Type B pancreatic cell (in vitro differentiated cells): ENCODE measurements at places on chromosomes 1 and 21.
A peak's percentile ranks its signal among the peaks of the same experiment; 100 is the strongest.

DNA sequence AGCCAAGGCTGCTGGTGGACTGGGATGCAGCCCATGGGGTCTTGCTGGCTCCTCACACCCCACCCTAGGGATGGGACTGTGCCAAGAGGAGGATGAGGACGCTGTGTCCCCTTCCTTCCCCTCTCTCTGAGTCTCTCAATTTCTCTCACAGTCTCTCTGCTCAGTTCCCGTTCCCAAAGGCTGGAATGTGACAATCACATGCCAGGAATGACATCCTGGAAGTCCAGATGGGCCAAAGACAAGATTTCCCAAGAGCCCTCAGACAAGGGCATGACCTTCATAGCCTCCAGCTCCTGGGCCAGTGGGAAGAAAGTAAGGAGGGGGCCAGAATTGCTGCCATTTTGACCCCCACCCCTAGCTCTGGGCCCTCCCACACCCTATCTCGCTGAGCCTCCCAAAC is 7.6 kb upstream of the CDCP2 start:
- no peaks in the 10 kb centered on the region for H3K36me3 ChIP-seq
- H3K4me3 ChIP-seq, result no peak overlapping the region
- no peak for DNase-seq

DNA sequence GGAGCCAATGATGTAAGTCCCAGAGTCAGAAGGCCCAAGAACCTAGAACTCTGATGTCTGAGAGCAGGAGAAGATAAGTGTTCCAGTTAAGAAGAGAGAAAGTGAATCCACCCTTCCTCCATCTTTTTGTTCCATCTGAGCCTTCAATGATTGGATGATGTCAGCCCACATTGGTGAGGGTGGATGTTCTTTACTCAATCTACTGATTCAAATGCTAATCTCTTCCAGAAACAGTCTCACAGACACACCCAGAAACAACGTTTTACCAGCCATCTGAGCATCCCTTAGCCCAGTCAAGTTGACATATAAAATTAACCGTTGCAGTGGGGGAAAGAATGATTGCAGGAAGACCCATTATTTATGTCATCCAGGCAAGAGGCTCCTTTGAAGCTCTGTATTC is 16.5 kb upstream of the RNF220 start:
- no peak for DNase-seq
- H3K27ac ChIP-seq, result no peak overlapping the region
- no peak overlapping the region for H3K4me3 ChIP-seq
- no peaks in the 10 kb centered on the region for H3K4me1 ChIP-seq

DNA sequence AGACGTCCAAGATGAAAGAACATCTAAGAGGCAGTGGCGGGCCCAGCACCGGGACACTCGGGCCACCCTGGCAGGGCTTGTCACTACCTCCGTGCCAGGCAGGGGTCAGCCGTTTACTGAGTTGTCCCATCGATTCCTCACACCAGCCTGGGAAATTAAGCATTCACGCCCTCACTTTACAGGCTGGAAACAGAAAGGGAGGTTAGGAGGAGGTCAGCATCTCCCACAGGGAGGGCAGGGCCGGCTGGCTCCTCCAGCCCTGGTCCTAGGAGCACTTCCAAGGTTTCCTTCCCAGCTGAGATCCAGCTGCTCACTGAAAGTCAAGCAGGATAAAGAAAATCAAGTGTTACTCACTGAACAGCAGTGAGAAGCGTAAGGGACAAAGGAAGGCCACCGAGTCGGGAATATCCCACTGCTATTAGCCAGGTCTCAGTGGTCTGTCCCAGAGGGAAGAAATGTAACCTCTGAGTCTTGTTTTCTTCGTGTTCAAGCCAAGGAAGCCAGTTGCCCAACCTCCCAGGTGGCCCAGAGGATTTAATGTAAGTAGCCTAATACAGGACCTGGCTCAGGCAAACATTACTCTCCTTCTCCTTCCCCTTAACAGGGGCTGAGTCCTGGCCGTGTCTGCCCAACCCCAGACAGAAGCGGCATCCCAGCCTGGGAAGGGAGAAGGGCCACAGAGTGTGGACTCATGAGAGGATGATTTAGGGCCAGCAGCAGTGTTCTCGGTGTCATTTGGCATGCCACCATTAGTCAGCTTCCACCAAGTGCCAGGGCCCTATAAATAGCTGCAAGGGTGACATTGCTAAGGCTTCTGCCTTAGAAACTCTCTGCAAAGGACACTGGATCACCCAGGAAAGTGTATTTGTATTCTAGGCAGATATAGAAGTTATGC is 203.1 kb upstream of the GALNT2 start:
- peaks cover 14% of the 10 kb centered on the region for H3K27me3 ChIP-seq
- H3K4me1 ChIP-seq, result peaks cover 22% of the 10 kb centered on the region

- H3K4me3 ChIP-seq, result no peak overlapping the region
- H3K4me1 ChIP-seq, result peaks cover 35% of the 10 kb centered on the region
- no peak for DNase-seq
- no peaks in the 10 kb centered on the region for H3K27me3 ChIP-seq
- peak overlapping the region; percentile 50 for H3K27ac ChIP-seq
Measured at GRCh38 chr1:109615879-109616278, 3.5 kb downstream of the GNAT2 start.

DNA sequence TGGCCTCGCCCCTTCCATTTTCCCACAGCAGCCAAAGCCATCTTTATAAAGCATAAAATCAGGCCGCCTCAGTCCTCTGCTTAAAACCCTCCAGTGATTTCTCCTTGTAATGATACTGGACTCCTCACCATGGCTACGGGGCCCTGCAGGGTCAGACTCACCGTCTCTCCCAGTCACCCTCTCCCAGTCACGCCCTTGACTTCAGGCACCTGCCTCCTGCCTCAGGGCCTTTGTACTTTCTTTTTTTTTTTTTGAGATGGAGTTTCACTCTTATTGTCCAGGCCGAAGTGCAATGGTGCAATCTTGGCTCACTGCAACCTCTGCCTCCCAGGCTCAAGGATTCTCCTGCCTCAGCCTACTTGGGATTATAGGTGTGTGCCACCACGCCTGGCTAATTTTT is 47.8 kb downstream of the PIK3CD start:
- peaks cover 7% of the 10 kb centered on the region for H3K4me1 ChIP-seq
- H3K27me3 ChIP-seq, result peaks cover 10% of the 10 kb centered on the region
- H3K4me3 ChIP-seq, result no peak overlapping the region
- H3K36me3 ChIP-seq, result no peaks in the 10 kb centered on the region

- peaks cover 3% of the 10 kb centered on the region for H3K4me1 ChIP-seq
- no peak overlapping the region for H3K4me3 ChIP-seq
- H3K36me3 ChIP-seq, result no peaks in the 10 kb centered on the region
Measured at GRCh38 chr1:227798078-227798802, 17.2 kb upstream of the PRSS38 start.

DNA sequence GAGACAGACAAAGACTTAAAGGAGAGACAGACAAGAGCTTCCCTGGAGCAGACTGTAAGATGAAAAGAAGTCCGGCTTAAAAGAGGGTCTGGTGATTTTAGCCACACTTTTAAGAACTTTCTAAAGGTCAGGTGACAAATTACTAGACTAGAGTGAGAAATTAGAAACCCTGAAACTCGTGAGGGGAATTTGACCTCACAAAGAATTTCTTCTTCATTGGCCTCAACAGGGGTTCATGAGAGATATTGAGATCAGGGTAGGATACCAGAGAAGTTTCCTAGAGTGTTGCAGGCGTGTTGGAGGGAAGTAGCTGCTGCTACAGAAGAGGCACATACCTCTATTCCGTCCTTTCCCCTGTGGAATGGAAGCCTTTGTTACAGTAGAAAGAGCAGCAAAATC is 884.4 kb downstream of the KCNT2 start:
- no peak for DNase-seq
- no peak overlapping the region for H3K27ac ChIP-seq
- H3K27me3 ChIP-seq, result no peaks in the 10 kb centered on the region
- no peaks in the 10 kb centered on the region for H3K36me3 ChIP-seq
- no peaks in the 10 kb centered on the region for H3K4me1 ChIP-seq

DNA sequence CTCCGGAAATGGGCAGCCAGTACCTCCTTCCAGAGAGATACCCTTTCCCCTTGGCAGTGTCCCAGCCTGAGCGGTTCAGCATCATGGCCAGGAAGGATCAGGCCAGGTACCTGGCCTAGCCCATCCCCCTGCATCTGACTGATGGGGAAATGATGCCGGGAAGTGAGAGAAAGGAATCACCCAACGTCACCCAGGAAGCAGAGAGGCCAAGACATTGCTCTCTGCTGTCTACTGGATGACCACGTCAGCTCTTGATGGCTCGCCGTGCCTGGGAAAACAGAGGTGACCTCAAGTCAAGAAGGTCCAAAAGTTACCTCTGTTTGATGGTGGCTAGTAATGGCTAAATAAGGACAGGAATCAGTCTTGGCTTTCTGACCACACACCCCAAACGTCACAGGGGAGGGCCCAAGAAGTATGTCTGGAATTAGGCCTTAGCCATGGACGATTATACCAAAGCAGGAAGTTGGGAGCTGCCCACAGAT is 79.0 kb downstream of the MRPL37 start:
- no peak overlapping the region for H3K4me3 ChIP-seq
- H3K27me3 ChIP-seq, result no peaks in the 10 kb centered on the region
- peaks cover 45% of the 10 kb centered on the region for H3K4me1 ChIP-seq
- no peak for DNase-seq

DNA sequence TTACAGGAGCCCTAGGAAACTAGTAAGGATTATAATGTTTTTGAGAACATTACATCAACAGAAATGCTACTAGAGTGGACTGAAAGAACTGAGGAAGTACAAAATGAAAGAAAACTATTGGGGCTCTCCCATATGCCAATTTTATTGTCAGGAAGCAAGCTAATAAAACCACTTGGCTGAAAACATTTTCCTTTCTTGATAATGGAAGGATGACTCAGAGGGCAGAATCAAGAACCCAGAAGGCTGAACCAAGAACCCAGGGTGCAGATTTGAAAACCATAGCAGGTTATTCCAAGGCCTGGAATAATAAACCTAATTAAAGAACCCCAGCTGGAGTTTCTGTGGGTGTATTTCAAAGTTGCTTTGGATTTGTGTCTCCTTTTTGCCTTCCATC is 70.7 kb downstream of the RPE65 start:
- no peak for DNase-seq
- no peak overlapping the region for H3K27ac ChIP-seq
- H3K4me1 ChIP-seq, result peaks cover 9% of the 10 kb centered on the region
- no peaks in the 10 kb centered on the region for H3K36me3 ChIP-seq
- H3K27me3 ChIP-seq, result no peaks in the 10 kb centered on the region
- no peak overlapping the region for H3K4me3 ChIP-seq
